ENCODE measurements at places on chromosomes 7 and 10. TPM values are rescaled to one million over a fixed set of nuclear protein-coding genes. Genes with fewer than 3 reads are reported as not detected.

NAT16 gene
- 0.15 TPM for total RNA-seq

EBF3 gene
- 1.5 TPM for total RNA-seq

FUOM gene
- total RNA-seq = 32.7 TPM

SPDYE11 gene
- not detected for total RNA-seq

FOXI2 gene
- total RNA-seq = not detected

SLC39A12 gene
- not detected for total RNA-seq

FKBP6 gene
- not detected for total RNA-seq

PHYHIPL gene
- total RNA-seq = not detected

ACBD7 gene
- total RNA-seq = 3.9 TPM

SUV39H2 gene
- total RNA-seq = 17.5 TPM

CRYGN gene
- total RNA-seq = not detected

AP1S1 gene
- total RNA-seq = 156 TPM

CHST3 gene
- total RNA-seq = 15.2 TPM

CALML3 gene
- not detected for total RNA-seq

CC2D2B gene
- not detected for total RNA-seq

NPC1L1 gene
- not detected for total RNA-seq

CEP55 gene
- 78.7 TPM for total RNA-seq

ANXA8L1 gene
- not detected for total RNA-seq

IDI2 gene
- not detected for total RNA-seq

ARHGAP19 gene
- total RNA-seq = 11.3 TPM

FGFBP3 gene
- total RNA-seq = 2.2 TPM

CXCL12 gene
- total RNA-seq = 10.1 TPM

HOXA4 gene
- total RNA-seq = 3.1 TPM

GPC2 gene
- 1.8 TPM for total RNA-seq

CFAP70 gene
- under 0.01 TPM for total RNA-seq

CDC14C gene
- total RNA-seq = not detected

GIMAP5 gene
- total RNA-seq = not detected

C1QL3 gene
- total RNA-seq = not detected

BAIAP2L1 gene
- total RNA-seq = 2.5 TPM

DUSP5 gene
- total RNA-seq = 27.4 TPM
